Stomach (tissue), 19 donors: ENCODE measurements at places on chromosomes 2 and 18. TPM values are rescaled to one million over a fixed set of nuclear protein-coding genes. Genes with fewer than 3 reads are reported as not detected.
A peak's percentile ranks its signal among the peaks of the same experiment; 100 is the strongest.

DNA sequence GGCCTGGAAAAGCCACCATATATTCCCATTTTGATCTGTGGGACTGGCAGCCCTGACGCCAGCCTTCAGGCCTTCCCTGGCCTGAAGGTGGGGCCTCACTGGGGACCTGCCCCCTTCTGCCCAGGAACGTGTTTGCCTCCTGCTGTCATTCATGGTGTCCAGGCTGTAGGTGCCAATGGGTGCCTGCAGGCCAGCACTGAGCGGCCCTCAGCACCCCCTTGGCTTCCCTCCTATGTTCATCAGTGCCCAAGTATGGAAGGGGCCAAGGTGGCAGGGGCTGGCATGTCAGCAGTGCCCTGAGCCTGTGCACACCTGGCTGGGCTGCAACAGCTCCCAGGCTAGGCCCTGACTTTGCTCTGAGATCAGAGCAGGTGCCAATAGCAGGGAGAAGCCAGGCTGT, 800.3 kb upstream of the RAB6C start:
- H3K36me3 ChIP-seq = no peaks in the 10 kb centered on the region

DNA sequence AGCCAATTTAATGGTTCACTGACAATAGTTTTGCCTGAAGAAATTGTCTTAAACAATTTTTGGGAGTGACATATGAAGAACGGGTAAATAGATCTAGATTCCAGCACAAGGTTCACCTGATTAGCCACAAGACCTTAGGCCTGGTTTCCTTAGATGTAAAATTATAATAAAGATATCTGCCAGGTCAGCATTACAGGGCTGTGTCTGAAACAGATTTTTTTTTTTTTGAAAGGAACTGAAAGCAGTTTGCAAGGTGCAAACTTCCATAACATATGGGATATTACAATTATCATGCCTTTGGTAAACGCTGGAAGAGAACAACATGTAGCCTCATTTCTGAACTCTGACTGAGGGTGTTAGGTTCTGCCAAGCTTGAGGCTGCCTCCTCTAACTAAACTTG, 599.4 kb downstream of the ERBB4 start:
- no peak overlapping the region for H3K4me3 ChIP-seq
- H3K27me3 ChIP-seq = no peaks in the 10 kb centered on the region
- H3K4me1 ChIP-seq = no peaks in the 10 kb centered on the region
- no peaks in the 10 kb centered on the region for H3K36me3 ChIP-seq
- DNase-seq = no peak

- no peak overlapping the region for H3K27ac ChIP-seq
- H3K27me3 ChIP-seq = no peaks in the 10 kb centered on the region
- no peak overlapping the region for H3K4me3 ChIP-seq
- no peak for DNase-seq
These were observed 64.0 kb upstream of the CERS6 start for GRCh38 chr2:168392024-168392423.

DNA sequence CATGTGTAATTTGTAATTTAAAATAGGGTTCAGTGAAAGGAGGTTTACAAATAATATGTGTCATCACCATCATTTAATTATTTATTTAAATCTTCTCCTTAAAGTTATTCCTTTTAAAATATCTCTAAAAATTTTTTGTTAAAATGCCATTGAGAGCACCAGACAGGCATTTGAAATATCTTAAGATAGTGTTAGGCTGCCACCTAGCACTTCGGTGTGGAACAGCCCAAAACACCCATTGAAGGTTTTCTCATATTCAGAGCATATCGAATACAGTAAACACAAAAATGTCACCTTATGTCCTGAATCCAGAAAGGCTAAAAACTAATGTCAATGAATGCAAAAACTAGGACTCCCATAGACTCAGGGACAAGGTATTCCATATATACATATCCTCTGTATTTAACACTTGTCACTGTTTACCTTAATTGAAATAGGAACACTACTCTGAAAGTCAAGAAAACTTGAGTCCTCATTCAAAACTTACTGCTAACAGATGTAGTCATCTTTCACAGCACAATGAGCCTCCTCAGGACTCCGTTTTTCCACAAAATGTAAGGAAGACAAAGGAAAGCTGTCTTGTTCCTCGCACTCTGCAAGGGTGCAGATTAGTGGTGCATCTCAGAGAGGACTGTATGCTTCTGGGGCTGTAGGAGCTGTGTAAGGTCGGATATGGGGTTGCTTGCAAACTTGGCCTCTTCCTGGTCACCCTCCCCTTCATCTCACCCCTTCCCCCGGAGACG, 329.5 kb downstream of the PAX3 start:
- H3K27ac ChIP-seq = no peak overlapping the region
- H3K27me3 ChIP-seq = no peaks in the 10 kb centered on the region
- DNase-seq = peak; percentile 72
- no peak overlapping the region for H3K4me3 ChIP-seq

- peaks cover 65% of the 10 kb centered on the region for H3K36me3 ChIP-seq
- H3K4me3 ChIP-seq = no peak overlapping the region
- H3K27ac ChIP-seq = no peak overlapping the region
- H3K27me3 ChIP-seq = no peaks in the 10 kb centered on the region
- DNase-seq = no peak
These were observed 4.1 kb downstream of the ATG9A start for GRCh38 chr2:219225350-219225749.

DNA sequence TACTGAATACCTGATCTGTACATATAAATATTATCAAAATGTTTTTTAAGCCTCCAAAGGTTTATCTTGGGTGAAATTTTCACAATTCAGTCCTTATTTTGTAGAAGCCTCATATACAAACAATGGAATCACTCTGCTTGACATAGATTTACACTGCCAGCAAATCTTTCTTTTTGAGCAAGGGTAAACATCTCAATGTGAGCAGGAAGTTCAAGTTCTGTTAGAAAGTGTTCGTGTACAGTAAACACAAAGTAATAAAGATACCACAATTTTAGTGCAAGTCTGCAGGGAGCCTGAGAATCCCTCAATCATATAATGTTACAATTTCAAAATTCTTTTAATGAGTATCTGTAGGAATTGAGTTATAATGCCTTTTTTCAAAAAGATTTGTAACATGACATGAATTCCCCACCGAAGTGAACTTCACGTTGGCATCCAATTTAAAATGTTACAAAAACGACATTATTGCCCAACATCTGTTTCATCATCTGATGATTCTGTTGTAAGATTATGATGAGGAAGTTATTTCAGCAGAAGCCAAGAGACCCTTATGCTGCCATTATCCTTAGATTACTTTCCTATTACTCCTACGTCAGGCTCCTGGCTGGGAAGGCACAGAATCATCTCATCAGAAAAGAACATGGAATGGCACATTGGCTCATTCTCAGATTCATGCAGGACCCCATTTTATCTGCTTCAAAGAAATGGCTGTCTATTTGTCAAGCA, 283.9 kb upstream of the ACVR2A start:
- no peak overlapping the region for H3K27ac ChIP-seq
- DNase-seq = no peak
- no peaks in the 10 kb centered on the region for H3K27me3 ChIP-seq
- no peaks in the 10 kb centered on the region for H3K36me3 ChIP-seq
- H3K4me1 ChIP-seq = no peaks in the 10 kb centered on the region

The C2orf72 gene
- total RNA-seq = 8.1 TPM

- DNase-seq = no peak
- H3K27ac ChIP-seq = no peak overlapping the region
- H3K36me3 ChIP-seq = no peaks in the 10 kb centered on the region
- no peak overlapping the region for H3K4me3 ChIP-seq
These were observed 5.1 kb downstream of the SMIM21 start for GRCh38 chr18:75422341-75422910.

The MYO3B gene
- 0.37 TPM for total RNA-seq

The SKOR2 gene
- total RNA-seq = not detected

- H3K27ac ChIP-seq = peak overlapping the region; percentile 93
- peaks cover 35% of the 10 kb centered on the region for H3K27me3 ChIP-seq
- H3K4me3 ChIP-seq = peak overlapping the region; percentile 89
- DNase-seq = peak; percentile 91
- peaks cover 63% of the 10 kb centered on the region for H3K4me1 ChIP-seq
These were observed 1.3 kb downstream of the BCL2L11 start for GRCh38 chr2:111121828-111122630.

DNA sequence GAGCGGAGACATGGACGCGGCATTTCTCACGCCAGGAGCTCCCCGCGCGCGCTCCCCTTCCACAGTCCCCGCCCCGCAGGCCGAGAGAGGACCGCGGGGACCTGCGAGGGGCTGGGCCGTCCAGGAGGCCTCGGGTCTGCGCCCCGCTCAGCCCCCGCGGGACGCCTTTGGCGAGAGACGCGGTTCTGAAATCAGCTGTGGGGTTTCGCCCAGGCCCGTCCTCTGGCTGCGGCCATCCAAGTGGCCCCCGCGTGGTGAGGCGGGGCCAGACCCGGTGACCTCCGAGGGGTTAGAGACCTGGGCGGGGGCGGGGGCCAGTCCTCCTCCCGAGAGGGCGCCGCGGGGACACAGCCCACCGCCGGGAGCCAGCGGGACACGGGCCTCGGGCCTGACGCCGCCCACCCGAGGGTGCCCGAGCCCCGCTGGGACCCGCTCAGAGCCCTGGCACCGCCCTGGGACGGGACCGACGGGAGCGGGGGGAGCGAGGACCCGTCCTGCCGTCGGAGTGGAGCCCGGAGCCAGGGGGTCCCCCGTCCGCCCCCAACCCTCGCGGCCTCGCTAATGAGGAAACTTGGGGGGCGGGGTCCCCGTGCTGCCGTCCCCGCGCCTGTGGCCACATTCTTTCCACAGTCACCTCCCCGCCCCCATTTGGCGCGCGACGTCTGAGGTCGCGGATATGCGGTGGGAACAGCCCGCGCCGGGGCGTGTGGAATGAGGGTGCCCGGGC, 6.1 kb upstream of the SALL3 start:
- H3K27me3 ChIP-seq = peaks cover 28% of the 10 kb centered on the region
- H3K27ac ChIP-seq = no peak overlapping the region

GRCh38 chr18:7608174-7608550, 41.0 kb downstream of the PTPRM start:
- H3K27ac ChIP-seq = no peak overlapping the region
- H3K36me3 ChIP-seq = no peaks in the 10 kb centered on the region
- no peak for DNase-seq
- H3K4me1 ChIP-seq = peaks cover 19% of the 10 kb centered on the region
- no peak overlapping the region for H3K4me3 ChIP-seq

DNA sequence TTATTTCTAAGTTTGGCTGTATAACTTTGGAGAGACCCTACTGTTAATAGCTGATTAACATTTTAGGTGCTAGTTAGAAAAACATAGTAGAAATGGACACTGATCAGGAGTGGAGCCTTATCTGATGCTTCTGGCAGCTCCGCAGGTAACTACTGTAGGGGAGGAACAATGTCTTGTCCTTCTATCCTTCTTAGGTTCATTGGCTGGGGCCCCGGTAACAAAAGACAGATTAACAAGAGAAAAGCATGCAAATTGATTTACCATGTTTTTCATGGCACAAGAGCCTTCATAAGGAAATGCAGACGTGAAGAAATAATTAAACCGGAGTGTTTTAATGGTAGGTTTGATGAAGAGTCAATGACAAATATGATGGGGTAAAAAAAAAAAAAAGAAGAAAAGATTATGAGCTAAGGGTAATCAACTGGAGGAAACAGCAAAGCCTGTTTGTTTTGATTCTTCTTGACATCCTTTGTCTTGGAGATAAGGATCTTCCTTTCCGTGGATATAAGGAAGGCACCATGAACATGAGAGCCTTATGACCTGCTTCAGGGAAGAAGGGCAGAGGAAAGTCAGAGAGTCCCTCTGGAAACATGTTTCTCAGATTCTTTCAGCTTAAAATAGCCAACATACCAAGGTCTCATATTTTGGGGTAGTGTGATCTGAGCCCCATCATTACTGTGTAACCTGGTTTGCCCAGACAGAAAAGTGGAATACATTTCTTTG, 62.4 kb upstream of the GCFC2 start:
- H3K4me1 ChIP-seq = no peaks in the 10 kb centered on the region
- DNase-seq = no peak
- no peak overlapping the region for H3K27ac ChIP-seq
- no peak overlapping the region for H3K4me3 ChIP-seq
- H3K27me3 ChIP-seq = no peaks in the 10 kb centered on the region

DNA sequence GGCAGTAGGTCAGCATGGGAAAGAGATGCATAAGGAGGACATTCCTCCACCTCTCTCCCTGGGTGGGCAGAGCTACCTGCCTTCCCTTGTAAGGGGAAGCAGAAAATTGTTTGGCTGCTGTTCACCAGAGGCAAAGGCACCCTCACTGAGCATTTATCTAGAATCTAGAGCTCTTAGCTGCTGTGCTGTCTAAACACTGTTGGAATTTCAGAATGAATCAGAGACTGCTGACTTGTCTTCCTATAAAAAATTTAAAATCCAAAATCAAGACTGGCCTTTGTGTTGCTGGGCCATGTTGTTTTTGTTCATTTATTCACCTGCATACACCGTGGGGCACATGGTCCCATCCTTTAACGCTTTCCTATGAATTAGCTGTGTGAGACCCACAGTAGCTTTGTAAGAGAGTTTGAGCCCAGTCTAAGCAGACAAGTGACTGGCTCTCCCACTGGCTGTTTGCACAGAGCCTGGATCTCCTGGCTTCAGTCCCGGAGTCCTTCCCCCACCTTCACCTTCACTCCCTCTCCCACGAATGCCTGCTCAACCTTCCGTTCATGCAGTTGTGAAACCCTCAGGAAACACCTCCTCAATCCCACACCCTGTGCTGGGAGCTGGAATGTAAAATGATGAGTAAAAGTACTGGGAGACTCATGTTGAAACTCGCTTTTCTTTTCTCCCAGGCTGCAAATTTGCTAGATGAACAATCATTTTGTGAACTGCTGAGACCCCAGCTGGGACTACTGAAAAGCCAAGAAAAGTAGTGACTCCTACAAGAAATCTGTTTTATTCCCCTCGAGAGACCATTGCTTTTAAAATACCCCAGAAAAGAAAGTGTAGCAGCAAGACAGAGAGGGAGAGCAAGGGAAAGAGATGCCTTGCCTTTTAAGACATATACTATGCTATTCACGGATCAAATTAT, 76.2 kb downstream of the FAM168B start:
- no peaks in the 10 kb centered on the region for H3K27me3 ChIP-seq
- DNase-seq = peak; percentile 41
- no peaks in the 10 kb centered on the region for H3K4me1 ChIP-seq

- H3K27me3 ChIP-seq = peaks cover 16% of the 10 kb centered on the region
- no peaks in the 10 kb centered on the region for H3K36me3 ChIP-seq
- peak overlapping the region; percentile 90 for H3K27ac ChIP-seq
These were observed 2.2 kb downstream of the LRATD1 start for GRCh38 chr2:14634489-14635390.

The B4GALT6 gene
- 8.4 TPM for total RNA-seq
